Activated T-cell treated with anti-CD3 and anti-CD28 coated beads, Interleukin-2, amount 50 U/mL, for 72 hours (primary cell): ENCODE measurements at places on chromosomes 3 and 15. TPM values are rescaled to one million over a fixed set of nuclear protein-coding genes. Genes with fewer than 3 reads are reported as not detected.
A peak's percentile ranks its signal among the peaks of the same experiment; 100 is the strongest.

Gene PPM1L
- 7.8 TPM for total RNA-seq

Gene MAGEL2
- not detected for total RNA-seq

- H3K27ac ChIP-seq: no peak overlapping the region
- H3K27me3 ChIP-seq: no peaks in the 10 kb centered on the region
- H3K36me3 ChIP-seq: peaks cover 15% of the 10 kb centered on the region
- no peak overlapping the region for H3K4me3 ChIP-seq
- no peak for DNase-seq
These were observed 25.4 kb downstream of the IFT80 start for GRCh38 chr3:160373655-160374054.

Gene PRKAR2A
- 35.7 TPM for total RNA-seq

- no peak for DNase-seq
- no peaks in the 10 kb centered on the region for H3K36me3 ChIP-seq
- H3K4me3 ChIP-seq: no peak overlapping the region
- H3K27me3 ChIP-seq: no peaks in the 10 kb centered on the region
- H3K27ac ChIP-seq: no peak overlapping the region
These were observed 179.3 kb downstream of the SMAD6 start for GRCh38 chr15:66881173-66881905.

- H3K36me3 ChIP-seq: peaks cover 3% of the 10 kb centered on the region
- H3K27ac ChIP-seq: no peak overlapping the region
- no peaks in the 10 kb centered on the region for H3K27me3 ChIP-seq
- peaks cover 11% of the 10 kb centered on the region for H3K4me1 ChIP-seq
These were observed 5.6 kb downstream of the TP53BP1 start for GRCh38 chr15:43487271-43487895.

DNA sequence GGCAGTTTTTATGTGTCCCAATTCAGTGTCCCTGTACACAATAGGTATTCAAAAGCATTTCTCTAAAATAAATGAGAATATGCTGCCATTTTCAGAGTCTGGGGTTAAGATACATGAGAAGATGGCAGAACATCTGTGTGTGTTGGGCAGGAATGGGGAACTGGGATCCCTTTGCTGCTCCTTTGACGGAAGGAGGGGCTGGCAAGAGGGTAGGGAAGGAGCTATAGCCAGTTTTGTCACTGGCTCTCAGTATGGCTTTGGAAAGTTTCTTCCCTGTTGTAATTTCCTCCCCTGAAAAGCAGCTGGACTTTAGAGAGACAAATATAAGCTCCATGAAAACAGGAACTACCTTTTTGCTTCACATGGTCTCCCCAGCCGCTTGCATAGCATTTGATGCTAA, 137.5 kb upstream of the PRR23C start:
- H3K27me3 ChIP-seq: no peaks in the 10 kb centered on the region
- no peak overlapping the region for H3K27ac ChIP-seq
- H3K4me3 ChIP-seq: no peak overlapping the region
- DNase-seq: no peak
- H3K36me3 ChIP-seq: no peaks in the 10 kb centered on the region

Gene TMCO5A
- total RNA-seq: not detected

- H3K4me1 ChIP-seq: no peaks in the 10 kb centered on the region
- no peak overlapping the region for H3K27ac ChIP-seq
- H3K36me3 ChIP-seq: no peaks in the 10 kb centered on the region
- H3K4me3 ChIP-seq: no peak overlapping the region
- no peak for DNase-seq
These were observed 84.4 kb downstream of the MYLK start for GRCh38 chr3:123799544-123800361.

GRCh38 chr3:57110798-57111197, 50.3 kb downstream of the SPATA12 start:
- no peaks in the 10 kb centered on the region for H3K36me3 ChIP-seq
- no peaks in the 10 kb centered on the region for H3K27me3 ChIP-seq
- H3K4me1 ChIP-seq: no peaks in the 10 kb centered on the region

DNA sequence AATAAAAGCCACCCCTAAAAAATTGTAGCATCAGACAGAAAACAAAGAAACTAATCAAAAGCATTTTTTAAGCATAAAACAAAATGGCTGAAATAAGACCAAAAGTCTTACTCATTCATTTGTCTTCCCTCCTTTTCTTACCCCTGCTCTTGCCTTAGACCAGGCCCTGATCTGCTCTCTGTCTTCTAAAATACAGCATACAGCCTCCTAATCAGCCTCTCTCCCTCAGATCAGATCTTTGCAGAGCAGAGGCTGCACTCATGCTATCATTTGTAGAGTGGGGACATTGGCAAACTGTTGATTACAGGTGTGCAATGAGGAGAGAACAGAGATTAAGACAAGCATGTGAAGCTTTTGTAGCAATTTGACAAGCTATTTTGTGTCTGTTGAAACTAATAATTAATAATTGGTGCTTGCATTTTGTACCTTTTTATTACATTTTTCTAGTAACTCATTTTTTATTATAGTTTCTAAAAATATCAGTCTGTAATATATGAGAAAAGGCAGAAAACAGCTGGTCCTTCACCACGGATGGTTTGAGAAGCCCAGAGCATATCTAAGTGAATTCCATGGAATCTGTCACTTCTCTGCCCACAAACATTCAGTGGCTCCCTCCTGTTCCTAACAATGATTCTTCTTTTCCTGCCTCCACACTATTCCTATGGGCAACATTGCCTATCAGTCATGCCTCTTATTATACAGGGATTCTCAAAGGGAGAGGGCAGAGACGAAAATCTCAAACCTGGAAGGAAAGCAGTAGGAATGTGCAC, 286.2 kb upstream of the STT3B start:
- peaks cover 4% of the 10 kb centered on the region for H3K36me3 ChIP-seq
- no peak overlapping the region for H3K27ac ChIP-seq
- H3K4me1 ChIP-seq: peaks cover 56% of the 10 kb centered on the region
- H3K27me3 ChIP-seq: peaks cover 5% of the 10 kb centered on the region
- no peak for DNase-seq

DNA sequence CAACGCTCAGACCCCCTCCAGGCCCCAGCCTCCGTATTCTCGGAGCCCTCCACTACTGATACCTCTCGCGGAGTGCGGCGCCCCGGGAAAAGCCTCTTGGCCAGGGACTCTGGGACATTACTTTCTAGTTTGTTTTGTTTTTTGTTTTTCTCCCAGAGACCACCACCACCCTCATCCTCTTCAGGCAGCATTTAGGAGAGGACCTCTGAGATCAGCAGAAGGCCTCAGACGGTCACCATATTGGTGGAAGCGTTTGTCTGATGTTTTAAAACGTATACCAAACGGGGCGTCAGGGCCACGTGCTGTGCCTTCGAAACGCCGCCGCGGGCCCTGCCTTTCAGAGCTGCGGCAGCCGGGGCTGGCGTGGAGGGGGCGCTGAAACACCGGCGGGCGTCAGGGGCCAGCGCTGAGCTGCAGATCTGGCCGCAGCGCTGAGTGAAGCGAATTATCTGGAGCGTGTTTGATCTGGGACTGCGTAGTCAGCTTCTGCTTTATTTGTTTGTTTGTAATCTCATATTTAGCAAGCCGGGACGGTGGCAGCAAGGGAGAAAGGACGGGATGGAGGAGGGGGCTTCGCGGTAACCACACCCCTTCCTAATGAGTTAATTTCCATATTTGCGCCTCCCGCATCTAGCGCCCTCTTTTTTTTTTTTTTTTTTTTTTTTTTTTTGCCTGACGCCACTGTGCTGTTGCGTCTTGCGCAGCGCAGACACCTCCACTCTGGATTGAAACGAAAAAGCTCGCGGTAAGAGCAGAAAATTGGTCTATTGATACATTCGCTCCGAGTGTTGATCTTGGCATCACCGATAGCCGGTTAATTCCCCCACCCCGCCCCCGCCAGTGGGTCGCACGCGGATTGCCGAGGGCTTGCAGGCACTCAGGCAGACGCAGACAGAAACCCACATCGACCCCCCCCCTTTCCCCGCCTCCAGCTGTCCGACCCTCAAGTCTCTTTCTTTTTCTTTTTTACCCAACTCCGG, 14.9 kb downstream of the SOX2 start:
- peaks cover 92% of the 10 kb centered on the region for H3K27me3 ChIP-seq
- H3K4me3 ChIP-seq: peak overlapping the region; percentile 61
- H3K36me3 ChIP-seq: peaks cover 22% of the 10 kb centered on the region
- DNase-seq: no peak
- peaks cover 22% of the 10 kb centered on the region for H3K4me1 ChIP-seq
- H3K27ac ChIP-seq: peak overlapping the region; percentile 25

Gene ENTPD3
- not detected for total RNA-seq

DNA sequence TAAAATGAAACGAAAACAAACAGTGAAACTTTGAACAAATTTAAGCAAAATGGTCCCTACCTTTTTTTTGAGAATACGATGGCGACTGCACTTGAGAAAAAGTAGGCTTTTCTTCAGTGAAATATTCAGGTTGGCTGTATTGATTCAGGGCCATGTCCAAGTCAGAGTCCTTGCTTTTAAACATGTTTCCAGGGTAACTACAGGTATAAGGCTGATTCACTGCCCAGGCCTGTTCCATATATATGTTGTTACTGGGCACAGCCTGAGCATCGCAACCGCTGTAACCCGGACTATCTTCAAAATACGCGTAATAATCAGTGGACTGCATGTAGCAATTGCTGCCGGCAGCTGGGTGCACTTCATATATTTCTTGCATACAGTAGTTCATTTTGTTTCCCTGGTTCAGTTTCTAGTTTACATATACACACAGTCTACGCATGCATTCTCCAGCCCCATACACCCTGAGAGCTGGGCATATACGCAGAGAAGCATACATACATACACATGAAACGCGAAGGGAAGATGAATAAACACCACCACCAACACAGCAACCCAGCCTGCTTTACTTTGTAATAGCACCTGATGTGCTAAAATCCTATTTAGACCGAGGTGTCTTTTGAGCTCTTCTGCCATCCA, 220.0 kb downstream of the NR1D2 start:
- peaks cover 6% of the 10 kb centered on the region for H3K27me3 ChIP-seq
- no peak for DNase-seq
- no peaks in the 10 kb centered on the region for H3K36me3 ChIP-seq
- no peak overlapping the region for H3K4me3 ChIP-seq

DNA sequence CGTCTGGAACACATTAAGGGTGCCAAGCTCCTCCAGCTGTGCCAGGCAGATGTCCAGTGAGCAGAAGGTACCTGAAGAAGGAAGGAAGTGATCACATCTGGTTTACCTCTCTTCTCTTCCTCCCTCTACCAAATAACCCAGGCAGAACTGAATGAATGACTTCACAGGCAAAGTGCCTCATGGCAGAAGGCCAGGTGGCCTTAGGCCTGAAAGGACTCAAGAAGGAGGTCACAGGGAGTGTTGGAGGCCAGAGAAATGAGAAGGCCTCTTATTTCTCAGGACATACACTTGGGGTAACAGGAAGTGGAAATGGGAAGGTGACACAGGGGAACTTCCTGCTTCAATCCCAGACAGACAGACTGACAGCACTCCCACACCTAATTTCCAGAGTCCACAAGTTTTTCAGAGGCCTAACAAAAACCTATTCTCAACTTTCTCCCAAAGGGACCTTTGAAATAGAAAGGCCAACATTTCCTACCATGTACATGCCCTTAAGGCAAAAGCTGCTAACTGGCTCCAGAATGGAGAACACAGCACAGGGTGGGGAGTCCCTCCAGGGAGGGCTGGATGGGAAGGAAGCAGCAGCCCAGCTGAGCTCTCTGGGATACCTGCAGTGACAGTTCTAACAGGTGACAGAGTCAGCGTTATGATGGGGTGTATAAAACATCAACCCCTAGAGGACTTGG, 17.6 kb upstream of the SIN3A start:
- no peak overlapping the region for H3K27ac ChIP-seq
- no peak overlapping the region for H3K4me3 ChIP-seq
- H3K4me1 ChIP-seq: no peaks in the 10 kb centered on the region
- peaks cover 4% of the 10 kb centered on the region for H3K36me3 ChIP-seq
- no peak for DNase-seq

GRCh38 chr3:24154013-24154695, 209.1 kb downstream of the NR1D2 start:
- H3K27me3 ChIP-seq: peaks cover 31% of the 10 kb centered on the region
- DNase-seq: peak; percentile 6
- H3K27ac ChIP-seq: peak overlapping the region; percentile 77
- H3K36me3 ChIP-seq: no peaks in the 10 kb centered on the region
- peak overlapping the region; percentile 40 for H3K4me3 ChIP-seq

- H3K27me3 ChIP-seq: no peaks in the 10 kb centered on the region
- H3K4me1 ChIP-seq: peaks cover 90% of the 10 kb centered on the region
- H3K4me3 ChIP-seq: peak overlapping the region; percentile 66
These were observed 10.0 kb upstream of the MBNL1 start for GRCh38 chr3:152258448-152259393.

DNA sequence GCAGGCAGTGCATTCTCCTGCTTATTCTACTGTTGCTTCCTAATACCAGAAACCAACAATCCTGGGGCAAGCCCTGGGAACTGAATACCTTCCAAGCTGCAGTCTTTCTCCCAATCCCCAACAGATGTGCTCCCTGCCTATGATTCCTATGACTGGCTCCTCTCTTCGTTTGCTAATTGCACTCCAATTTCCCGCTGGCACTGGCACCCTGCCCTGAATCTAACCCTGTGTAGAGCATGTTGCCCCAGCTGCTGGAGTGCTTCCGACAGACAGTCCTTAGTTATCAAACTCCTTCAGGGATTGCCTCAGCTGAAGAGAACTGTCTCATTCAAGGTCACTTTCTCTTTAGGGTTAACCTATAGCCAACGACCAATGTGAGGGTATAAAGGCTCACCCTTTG, 214.1 kb downstream of the NECTIN3 start:
- H3K36me3 ChIP-seq: no peaks in the 10 kb centered on the region
- no peaks in the 10 kb centered on the region for H3K27me3 ChIP-seq
- no peak for DNase-seq
- no peak overlapping the region for H3K4me3 ChIP-seq

GRCh38 chr3:189322339-189322738, 150.6 kb downstream of the TPRG1 start:
- peak overlapping the region; percentile 23 for H3K27ac ChIP-seq
- H3K27me3 ChIP-seq: no peaks in the 10 kb centered on the region
- H3K36me3 ChIP-seq: peaks cover 52% of the 10 kb centered on the region
- peaks cover 88% of the 10 kb centered on the region for H3K4me1 ChIP-seq

Gene ROBO1
- 6.7 TPM for total RNA-seq

GRCh38 chr3:11464356-11464755, 179.4 kb downstream of the VGLL4 start:
- no peaks in the 10 kb centered on the region for H3K27me3 ChIP-seq
- no peak overlapping the region for H3K4me3 ChIP-seq

Gene EIF4E3
- total RNA-seq: 70.1 TPM

Gene POC1A
- total RNA-seq: 28.6 TPM

Gene SLC6A6
- total RNA-seq: 39.2 TPM

DNA sequence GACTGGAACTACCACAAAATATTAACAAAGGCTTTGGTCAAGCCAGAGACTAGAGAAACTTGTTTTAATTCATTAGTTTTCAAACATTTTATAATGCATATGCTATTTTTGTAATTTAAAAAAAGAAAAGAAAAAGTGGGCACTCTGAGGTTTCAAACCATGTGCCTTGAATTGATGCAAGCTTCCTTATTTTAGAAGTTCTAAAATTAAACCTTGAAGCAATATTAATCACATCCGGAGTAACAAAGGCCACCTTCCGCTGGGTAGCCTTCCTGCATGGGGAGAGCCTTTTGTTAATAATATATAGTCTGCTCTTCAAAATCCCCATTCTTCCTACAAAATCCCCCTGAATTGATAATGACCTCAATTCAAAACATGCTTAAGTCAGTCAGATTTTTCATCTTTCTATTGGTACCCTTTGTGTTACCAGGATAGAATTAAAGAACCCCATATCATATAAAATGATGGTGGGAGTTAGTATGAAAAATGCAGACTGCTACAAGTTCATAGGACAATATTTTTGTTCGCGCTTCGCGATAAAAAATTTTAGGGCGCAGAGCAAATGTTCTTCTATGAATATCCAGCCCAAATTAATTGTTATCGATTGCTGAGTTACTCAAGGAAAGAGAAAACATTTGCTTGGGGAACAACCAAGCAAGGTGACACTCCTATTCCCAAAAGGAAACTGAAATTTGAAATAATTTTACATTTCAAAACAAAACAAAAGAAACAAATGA, 30.6 kb downstream of the LDHAL6B start:
- no peaks in the 10 kb centered on the region for H3K4me1 ChIP-seq
- no peaks in the 10 kb centered on the region for H3K36me3 ChIP-seq
- no peak overlapping the region for H3K4me3 ChIP-seq
- H3K27ac ChIP-seq: no peak overlapping the region
- no peak for DNase-seq
